ENCODE measurements at places on chromosomes 11 and 22. TPM values are rescaled to one million over a fixed set of nuclear protein-coding genes. Genes with fewer than 3 reads are reported as not detected.

DNA sequence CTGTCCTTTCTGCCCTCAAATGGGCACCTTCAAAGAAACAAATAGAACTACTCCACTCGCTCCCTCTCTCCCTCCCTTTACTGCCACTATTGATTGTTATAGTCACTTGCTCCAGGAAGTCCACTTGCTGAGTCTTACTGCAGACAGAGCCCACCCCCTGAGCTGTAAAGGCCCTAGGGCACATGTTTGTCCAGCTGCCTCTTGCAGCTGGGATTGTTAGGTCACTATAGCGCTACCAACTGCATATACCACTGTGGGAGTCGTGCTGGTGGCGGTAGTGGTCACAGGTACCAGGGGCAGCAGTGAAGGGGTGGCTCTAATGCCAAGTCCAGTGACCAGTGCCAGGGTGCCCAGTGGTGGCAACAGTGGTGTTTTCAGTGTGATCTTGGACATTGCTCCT lies 4.4 kb upstream of the SREBF2 start:
- no peak for DNase-seq

DNA sequence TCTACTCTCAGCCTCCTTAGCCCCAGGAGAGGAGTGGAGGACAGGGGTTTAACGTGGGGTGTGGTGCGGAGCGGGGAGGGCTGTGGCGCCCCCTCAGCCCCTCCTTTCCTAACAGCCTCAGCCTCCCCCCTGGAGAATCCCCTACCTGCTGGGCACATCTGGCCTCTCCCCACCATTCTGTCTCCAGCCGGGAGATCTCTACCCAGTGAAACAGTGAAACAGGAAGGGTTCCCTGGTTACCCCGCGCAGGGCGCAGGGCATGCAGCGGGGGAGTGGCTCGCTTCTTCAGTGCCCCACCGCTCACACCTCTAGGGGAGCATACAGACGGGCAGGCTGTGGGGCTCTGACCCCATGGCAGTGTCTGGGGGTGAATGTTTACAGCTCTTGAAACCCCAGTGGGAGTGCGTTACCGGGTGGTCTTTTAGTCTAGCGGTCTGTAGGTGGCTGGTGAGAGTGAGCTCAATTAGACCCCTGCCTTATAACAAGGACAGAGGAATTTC lies 54.7 kb upstream of the CCDC188 start:
- DNase-seq = no peak

- DNase-seq = no peak
Observed at GRCh38 chr11:108929241-108929640, 264.4 kb downstream of the DDX10 start.

DNA sequence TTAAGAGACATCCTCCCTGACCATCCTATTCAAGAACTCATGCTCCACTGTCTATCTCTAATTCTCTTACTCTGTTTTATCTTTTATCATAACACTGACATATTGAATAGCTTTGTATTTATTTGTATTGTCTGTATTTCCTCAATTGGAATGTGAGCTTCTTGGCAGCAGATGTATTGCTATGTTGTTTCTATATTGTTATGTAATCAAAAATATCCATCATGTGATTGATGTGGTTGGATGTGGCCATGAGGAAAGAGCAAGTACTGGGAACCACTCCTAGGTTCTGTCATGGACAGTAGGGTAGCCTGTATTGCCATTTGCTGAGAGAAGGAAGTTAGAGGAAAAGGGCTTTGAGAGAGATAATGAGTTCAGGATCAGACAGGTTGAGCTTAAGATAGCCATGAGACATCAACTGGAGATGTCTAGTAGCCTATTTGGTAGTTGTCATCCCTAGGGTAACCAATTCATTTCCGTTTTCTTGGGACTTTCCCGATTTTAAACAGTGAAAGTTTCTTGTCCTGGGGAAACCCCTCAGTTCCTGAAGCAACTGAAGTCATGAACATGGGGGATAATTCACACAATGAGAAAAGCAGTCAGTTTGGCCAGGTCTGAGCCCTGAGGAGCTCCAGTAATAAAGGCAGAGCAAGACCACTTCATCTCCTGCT lies 404.5 kb downstream of the INSC start:
- no peak for DNase-seq

GRCh38 chr11:3050386-3051195 lies 6.6 kb downstream of the CARS1 start:
- DNase-seq = no peak

DNA sequence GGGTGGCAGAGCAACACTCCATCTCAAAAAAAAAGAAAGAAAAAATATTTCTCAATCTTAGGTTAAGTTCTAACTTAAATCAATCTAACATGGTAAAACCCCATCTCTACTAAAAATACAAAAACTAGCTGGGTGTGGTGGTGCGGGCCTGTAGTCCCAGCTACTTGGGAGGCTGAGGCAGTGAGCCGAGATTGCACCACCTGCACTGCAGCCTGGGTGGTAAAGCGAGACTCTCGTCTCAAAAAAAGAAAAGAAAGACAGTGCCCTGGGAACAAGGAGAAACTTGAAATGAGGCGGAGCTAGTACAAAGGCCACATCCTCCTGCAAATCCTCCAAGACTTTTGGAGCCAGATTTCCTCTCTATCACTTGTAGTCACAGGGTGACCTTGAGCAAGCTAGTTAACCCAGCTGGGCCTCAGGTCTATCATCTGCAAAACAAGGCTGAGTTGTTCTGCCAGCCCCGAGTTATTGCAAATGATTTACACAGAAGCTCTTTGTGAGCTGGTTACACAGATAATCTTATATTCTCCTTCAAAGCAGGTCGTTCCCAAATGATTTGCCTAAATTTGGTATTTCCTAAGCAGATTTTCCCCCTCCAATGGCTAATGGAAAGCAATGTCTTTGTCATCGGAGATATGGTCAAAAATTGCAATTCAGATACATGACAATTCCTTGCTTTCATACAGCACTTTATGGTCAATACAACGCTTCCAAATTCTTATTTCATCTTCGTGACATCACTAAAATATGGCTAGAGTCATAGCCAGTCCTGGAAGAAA lies 1.9 kb downstream of the ANKRD54 start:
- DNase-seq = no peak

- no peak for DNase-seq
Observed at GRCh38 chr11:31915867-31916266, 104.7 kb upstream of the PAX6 start.

Gene INS
- total RNA-seq = not detected

Gene DSCAML1
- total RNA-seq = 0.89 TPM

Measured in upper lobe of left lung (tissue), 6 donors.